ENCODE measurements at places on chromosomes 12 and 14. TPM values are rescaled to one million over a fixed set of nuclear protein-coding genes. Genes with fewer than 3 reads are reported as not detected.

DNA sequence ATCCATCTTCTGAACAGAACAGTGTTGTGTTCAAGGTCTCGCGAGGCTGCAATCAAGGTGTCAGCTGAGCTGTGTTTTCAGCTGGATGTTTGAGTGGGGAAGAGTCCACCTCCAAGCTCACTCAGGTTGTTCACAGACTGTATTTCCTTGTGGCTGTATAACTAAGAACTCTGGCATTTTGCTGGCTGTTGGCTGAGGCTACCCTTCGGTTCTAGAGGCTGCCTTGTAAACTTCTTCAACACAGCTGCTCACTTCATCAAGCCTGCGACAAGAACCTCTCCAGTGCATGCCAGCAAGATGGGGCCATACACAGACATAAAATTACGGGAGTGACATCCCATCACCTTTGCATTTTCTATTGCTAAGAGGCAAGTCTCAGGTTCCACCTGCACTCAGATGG is 12.7 kb downstream of the FOS start:
- no peak for DNase-seq
- H3K27me3 ChIP-seq: no peaks in the 10 kb centered on the region
- no peak overlapping the region for H3K27ac ChIP-seq
- H3K4me1 ChIP-seq: peaks cover 16% of the 10 kb centered on the region
- H3K4me3 ChIP-seq: no peak overlapping the region

Gene RDH12
- not detected for total RNA-seq

- no peaks in the 10 kb centered on the region for H3K36me3 ChIP-seq
- H3K27me3 ChIP-seq: no peaks in the 10 kb centered on the region
- no peak for DNase-seq
- H3K4me3 ChIP-seq: no peak overlapping the region
- H3K27ac ChIP-seq: no peak overlapping the region
- H3K4me1 ChIP-seq: no peaks in the 10 kb centered on the region
Observed at GRCh38 chr14:90576981-90577660, 180.3 kb downstream of the CALM1 start.

- DNase-seq: no peak
- H3K36me3 ChIP-seq: peaks cover 8% of the 10 kb centered on the region
- H3K27ac ChIP-seq: no peak overlapping the region
- no peaks in the 10 kb centered on the region for H3K4me1 ChIP-seq
Observed at GRCh38 chr12:26539131-26539530, 293.9 kb downstream of the ITPR2 start.

Gene RD3L
- not detected for total RNA-seq

Gene IFNG
- 0.69 TPM for total RNA-seq

- H3K4me3 ChIP-seq: no peak overlapping the region
- no peak overlapping the region for H3K27ac ChIP-seq
- H3K4me1 ChIP-seq: no peaks in the 10 kb centered on the region
- DNase-seq: no peak
- no peaks in the 10 kb centered on the region for H3K27me3 ChIP-seq
Observed at GRCh38 chr12:88623777-88624548, 43.7 kb upstream of the KITLG start.

GRCh38 chr12:123946152-123946515 is 26.5 kb downstream of the CCDC92 start:
- H3K27ac ChIP-seq: no peak overlapping the region
- H3K4me1 ChIP-seq: no peaks in the 10 kb centered on the region
- no peaks in the 10 kb centered on the region for H3K36me3 ChIP-seq

Gene NID2
- total RNA-seq: 0.27 TPM

Gene CCDC88C
- total RNA-seq: 71.3 TPM

DNA sequence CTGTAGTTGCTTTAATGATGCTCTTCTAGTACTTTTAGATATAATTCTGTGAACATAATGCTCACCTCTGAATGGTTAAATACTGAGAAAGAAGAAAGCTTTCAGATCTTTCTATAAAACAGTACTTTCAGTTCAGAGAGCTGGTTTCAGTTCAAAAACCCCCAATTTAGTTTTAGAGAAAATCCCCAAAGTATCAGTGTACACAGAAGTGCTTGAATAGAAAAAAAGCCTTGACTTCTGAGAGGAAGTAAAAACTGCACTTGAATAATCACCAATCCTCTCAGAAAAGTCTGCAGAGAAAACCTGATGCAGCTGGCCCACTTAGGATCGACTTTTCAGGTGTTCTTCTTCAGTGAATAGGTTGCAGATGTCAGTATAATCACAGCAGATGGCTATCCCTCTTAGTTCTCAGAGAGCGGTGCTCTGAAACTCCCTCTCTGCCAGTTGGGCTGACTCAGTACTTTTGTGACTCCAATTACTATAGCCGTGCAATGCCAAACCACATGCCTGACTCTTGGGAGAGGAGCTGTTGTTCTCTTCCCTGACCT is 616.3 kb downstream of the LRFN5 start:
- no peaks in the 10 kb centered on the region for H3K36me3 ChIP-seq
- peak; percentile 67 for DNase-seq
- peaks cover 15% of the 10 kb centered on the region for H3K4me1 ChIP-seq

DNA sequence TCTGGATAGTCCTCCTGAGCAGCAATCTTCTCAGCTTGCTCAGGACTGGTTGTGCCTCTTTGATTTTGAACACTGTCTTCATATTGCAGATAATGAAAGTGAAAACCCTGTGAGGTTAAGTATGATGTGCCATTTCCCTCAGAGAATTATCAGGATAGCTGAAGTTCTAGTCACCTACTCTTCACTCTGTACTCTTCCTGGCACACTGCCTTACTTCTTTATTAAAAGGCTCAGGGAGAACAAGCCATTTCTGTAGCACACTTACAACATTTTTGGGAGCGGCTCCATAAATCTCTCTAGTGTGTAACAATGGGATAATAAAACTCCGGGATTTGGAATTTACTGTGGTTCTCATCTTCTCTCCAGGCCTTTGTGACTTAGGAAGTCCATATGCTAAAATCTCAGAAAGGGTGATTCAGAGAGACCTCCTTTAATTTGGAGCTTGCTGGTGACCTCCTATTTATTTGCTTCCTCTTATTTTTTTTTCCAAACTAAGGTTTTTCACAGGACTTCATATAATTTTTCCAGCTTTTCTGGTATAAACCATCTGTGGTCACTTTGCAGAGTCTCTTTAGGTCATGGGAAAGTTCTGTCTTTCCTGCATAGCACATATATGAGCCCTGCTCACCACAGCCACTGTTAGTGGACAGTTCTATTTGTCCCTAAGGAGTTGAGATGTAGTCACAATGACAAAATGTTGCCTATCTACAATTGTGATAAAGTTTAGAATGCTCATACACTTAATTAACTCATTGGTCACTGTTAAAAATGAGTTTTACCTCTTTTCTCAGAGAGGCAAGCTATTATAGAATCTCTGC is 53.5 kb upstream of the LDHB start:
- no peaks in the 10 kb centered on the region for H3K4me1 ChIP-seq
- no peak overlapping the region for H3K27ac ChIP-seq
- no peaks in the 10 kb centered on the region for H3K36me3 ChIP-seq
- no peak for DNase-seq
- no peaks in the 10 kb centered on the region for H3K27me3 ChIP-seq

Gene LLPH
- total RNA-seq: 29.3 TPM

DNA sequence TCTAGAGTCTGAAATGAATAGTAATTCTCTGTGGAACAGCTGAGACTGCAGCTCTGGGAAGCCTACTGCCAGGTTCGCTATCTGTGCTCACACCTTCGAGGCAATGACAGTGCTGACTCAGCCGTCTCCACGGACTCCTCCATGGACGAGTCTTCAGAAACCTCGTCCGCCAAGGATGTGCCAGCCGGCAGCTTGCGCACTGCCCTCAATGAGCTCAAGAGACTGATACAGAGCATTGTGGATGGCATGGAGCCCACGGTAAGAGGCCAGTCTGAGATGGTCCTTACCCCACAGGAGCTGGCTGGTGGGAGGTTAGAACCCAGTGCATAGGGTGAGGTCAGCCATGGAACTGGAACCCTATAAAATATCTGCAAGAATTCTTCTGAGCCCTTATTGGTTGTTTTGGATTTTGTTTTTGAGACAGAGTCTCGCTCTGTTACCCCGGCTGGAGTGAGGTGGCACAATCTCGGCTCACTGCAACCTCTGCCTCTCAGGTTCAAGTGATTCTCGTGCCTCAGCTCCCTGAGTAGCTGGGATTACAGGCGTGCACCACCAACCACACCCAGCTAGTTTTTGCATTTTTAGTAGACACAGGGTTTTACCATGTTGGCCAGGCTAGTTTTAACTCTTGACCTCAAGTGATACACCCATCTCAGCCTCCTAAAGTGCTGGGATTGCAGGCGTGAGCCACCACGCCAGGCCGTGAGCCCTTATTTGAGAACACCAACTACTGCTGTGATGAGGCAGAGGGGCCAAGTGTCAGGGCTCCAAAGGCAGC is 43.9 kb downstream of the RAB35 start:
- H3K4me3 ChIP-seq: no peak overlapping the region
- peaks cover 2% of the 10 kb centered on the region for H3K36me3 ChIP-seq
- no peak overlapping the region for H3K27ac ChIP-seq
- no peaks in the 10 kb centered on the region for H3K4me1 ChIP-seq
- no peak for DNase-seq

GRCh38 chr12:26121323-26122060 is 3.3 kb downstream of the BHLHE41 start:
- DNase-seq: no peak
- H3K27me3 ChIP-seq: peaks cover 10% of the 10 kb centered on the region
- H3K27ac ChIP-seq: no peak overlapping the region
- no peaks in the 10 kb centered on the region for H3K36me3 ChIP-seq

Gene GPR135
- total RNA-seq: 1.1 TPM

DNA sequence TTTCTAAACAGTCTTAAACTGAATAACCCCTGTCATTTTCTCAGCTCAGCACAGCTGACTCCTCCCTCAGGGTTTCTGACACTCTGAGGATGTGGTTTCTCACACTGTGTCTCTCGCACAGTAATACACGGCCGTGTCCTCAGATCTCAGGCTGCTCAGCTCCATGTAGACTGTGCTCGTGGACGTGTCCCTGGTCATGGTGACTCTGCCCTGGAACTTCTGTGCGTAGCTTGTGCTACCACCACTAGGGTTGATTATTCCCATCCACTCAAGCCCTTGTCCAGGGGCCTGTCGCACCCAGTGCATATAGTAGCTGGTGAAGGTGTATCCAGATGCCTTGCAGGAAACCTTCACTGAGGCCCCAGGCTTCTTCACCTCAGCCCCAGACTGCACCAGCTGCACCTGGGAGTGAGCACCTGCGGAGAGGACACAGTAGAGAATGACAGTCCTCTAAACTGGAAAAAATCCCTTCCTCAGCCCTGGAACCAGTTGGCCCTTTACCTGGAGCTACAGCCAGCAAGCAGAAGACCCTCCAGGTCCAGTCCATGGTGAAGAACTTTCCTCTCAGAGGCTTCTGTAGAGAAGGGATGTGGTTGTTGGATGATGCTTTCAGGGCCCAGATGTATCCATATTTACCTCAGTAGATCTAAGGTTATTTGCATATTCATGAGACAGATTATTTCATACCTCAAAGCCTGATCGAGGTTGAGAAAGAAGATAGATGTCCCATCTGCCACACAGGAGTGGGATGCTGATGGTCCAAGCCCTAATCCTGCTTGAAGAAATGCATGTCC is 984.8 kb downstream of the TMEM121 start:
- peaks cover 2% of the 10 kb centered on the region for H3K27me3 ChIP-seq
- H3K27ac ChIP-seq: no peak overlapping the region
- H3K36me3 ChIP-seq: no peaks in the 10 kb centered on the region
- H3K4me1 ChIP-seq: no peaks in the 10 kb centered on the region
- H3K4me3 ChIP-seq: no peak overlapping the region

- no peak for DNase-seq
- H3K36me3 ChIP-seq: no peaks in the 10 kb centered on the region
- H3K27me3 ChIP-seq: no peaks in the 10 kb centered on the region
- no peak overlapping the region for H3K4me3 ChIP-seq
Observed at GRCh38 chr12:92821142-92821541, 108.0 kb downstream of the EEA1 start.

Gene FOXG1
- 0.44 TPM for total RNA-seq

- no peak overlapping the region for H3K27ac ChIP-seq
- peaks cover 33% of the 10 kb centered on the region for H3K36me3 ChIP-seq
- no peaks in the 10 kb centered on the region for H3K27me3 ChIP-seq
- DNase-seq: no peak
Observed at GRCh38 chr14:69711065-69711464, 55.9 kb upstream of the SRSF5 start.

Measured in GM12878 (cell line).